ENCODE measurements at places on chromosomes 13 and 19.

DNA sequence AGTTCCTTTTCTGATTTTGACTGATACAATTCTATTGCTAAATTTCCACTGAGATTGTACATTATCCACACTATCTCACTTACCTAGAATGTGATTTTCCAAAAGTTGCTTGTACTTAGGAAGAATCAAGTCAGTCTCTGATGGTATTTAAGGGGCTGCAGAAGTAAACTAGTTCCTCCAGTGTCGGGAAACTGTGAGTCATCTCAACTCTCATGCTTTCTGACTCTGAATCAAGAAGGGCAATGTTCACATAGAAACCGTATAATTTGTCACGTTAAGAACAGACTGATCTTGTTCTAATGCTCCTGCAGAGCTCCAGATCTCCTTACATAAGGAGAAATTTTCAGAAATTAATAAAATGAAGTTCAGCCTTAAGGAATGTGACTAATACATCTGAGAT, 369.3 kb downstream of the KLF5 start:
- no peak for DNase-seq

DNA sequence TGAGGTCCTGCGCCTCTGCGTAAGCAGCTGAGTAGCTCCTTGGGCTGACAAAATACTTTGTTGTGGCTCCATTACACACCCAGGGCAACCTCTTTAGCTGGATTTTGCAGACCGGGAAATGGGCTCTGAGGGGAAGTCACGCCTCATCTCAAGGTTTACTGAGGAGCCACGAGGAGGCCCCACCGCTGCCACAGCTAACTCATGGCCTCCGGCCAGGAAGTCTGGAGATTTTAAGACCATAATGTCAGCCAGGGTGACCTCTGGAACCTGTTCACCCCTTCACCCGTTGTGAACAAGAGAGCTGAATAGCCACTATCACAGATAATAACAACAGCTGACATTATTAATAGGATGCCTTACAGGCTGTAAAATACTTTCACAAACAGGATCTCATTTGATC, 351.3 kb upstream of the TMTC4 start:
- no peak for DNase-seq

GRCh38 chr19:14039181-14039580, 7.6 kb downstream of the IL27RA start:
- DNase-seq: no peak

DNA sequence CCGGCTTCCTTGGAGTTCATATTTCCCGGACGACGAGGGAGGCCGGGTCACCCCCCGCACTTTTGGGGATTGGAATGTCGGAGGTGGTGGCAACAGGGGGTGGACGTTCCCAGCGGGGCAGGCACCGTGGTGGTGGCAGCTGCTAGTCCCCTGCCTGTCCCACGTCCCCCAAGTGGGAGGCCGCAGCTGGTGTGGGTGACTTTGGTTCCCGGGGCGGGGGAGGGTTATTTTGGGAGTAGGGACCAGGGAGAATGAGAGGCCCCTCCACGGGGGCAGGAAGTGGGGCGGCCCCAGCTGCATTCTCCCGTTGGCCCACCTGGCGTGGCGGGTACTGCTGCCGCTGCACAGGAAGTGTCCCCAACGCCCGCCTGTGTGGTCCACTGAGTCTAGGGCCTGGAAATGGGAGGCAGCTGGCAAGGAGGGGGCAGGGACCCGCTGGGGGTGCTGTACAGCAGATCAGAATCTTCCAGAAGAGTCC, 11.1 kb upstream of the PLIN3 start:
- DNase-seq: no peak

DNA sequence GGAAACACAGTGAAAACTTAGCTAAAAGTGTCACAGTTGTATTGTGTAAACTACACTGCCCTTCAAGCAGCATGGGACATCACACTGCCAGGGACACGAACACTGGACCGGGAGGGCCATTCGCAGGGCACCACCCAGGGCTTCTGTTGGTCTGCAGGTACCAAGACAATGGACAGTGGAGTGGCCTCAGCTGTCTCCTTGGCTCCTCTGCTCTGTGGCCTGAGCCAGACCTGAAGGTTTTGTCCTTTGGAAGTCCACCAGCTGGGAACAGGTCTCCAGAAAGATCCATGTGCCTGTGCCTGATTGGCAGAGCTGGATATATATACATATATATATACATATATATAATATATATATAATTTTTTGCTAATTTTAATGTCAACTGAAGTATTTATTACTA, 149.8 kb downstream of the ZNF536 start:
- DNase-seq: no peak

DNA sequence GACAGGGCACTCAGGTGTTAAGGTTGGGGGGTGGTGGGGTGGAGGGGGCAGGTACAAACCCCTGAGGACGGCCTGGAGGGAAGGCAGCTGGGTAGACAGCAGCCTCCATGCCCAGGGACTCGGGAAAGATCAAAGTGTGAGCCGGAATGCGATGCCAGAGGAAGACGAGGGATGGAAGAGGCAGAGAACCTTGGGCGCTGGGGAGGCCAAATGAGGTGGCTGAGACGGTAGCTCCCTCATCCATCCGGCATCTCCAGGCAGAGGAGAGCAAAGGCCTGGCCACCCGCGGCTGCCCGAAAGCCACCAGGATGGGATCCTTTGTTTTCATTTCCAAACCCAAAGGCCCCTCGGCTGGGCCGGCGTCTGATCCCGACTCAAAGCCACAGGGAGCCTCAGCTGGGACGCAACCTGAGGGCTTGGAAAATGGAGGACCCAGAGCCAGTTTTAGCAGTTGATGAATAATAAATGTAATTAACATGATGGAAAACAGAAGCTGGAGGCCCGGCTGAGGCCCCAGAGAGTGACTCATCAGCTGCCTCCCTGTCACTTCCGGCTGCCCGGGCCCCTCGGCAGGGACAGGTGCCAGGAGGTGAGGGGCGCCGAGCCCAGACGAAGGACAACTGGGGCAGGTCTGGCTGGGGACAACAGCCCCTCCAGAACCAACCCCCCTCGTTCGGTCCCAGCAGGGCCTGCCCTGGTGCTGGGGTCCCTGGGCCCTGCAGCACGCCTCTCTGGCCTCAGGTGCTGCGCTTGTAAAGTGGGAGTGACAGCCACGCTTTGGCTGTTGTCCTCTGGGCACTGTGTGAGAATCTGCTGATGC, 61.6 kb downstream of the CEBPG start:
- DNase-seq: no peak

DNA sequence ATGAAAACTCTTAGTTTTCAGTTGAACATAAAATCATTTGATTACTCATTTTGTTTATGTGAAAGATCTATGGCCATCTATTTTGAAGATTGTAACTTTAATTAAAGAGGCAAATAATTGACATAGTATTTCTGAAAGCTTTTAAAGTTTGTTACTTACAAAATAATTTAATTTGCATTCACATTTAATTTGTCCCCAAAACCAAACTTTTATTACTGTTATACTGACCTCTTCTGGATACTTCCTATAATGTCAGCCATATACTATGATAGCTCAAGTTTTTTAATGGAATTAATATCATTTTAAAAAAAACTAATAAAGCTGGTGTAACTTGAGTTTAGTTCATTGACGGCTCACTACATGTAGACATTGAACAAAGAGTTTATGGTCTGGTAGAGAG, 4.9 kb upstream of the SGCG start:
- DNase-seq: no peak

GRCh38 chr13:37340901-37341670, 235.6 kb upstream of the CSNK1A1L start:
- DNase-seq: no peak

Data from CD4-positive, alpha-beta T cell treated with Interleukin-15 for 4 hours (primary cell).